Mesothelial cell of epicardium (in vitro differentiated cells): ENCODE measurements at places on chromosomes 13 and 19.

- DNase-seq = no peak
These were observed 1.9 kb upstream of the FAM174C start for GRCh38 chr19:1273263-1274041.

DNA sequence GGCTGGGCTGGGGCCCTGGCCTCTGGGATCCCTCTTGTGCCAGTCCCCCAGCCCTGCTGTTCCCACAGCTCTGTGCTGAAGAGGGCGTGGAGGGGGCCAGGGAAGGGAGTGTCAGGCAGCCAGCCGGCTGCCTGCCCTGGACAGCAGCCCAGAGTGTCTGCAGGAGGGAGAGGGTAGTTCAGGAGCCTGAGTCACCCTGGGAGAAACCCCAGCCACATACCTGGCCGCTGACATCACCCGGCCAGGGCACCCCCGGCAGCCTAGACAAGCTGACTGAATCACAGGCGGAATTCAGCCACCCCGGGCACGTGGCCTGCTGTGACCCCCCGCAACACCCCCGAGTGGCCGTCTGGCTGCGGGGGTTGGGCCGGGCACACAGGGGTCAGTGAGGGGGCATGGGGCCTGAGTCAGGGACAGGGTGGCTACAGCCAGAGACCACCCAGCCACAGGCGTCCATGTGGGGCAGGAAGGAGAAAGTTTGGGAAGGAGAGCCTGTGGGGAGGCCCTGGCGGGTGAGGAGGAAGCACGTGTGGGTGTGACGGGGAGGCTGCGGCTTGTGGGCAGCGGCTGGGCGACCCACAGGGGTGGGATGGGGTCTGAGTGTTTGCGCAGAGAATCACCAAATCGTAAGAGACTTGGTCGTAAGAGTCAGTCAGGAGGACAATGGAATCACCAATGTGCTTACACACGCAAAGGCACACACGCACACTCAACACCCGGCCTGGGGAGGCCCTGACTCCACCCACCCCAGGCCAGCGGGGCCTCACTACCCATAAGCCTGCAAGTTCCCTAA lies 11.9 kb upstream of the FOSB start:
- peak; percentile 80 for DNase-seq

DNA sequence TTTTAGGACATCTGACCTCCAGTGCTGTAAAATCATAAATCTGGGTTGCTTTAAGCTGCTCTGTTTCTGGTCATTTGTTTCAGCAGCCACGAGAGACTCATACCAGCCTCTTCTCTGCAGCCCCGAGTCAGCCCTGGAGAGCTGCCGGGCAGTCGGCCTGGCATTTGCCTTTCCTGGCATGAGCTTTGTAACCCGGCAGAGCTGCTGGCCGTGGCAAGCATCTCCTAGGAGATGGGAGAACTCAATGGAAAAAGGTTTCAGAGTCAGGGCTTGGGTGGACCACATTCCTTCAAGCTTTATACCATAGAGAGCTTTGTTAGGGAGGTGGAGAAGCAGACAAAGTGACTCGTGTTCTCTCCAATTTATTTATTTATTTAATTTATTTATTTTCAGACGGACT lies 21.6 kb upstream of the CCL25 start:
- no peak for DNase-seq

DNA sequence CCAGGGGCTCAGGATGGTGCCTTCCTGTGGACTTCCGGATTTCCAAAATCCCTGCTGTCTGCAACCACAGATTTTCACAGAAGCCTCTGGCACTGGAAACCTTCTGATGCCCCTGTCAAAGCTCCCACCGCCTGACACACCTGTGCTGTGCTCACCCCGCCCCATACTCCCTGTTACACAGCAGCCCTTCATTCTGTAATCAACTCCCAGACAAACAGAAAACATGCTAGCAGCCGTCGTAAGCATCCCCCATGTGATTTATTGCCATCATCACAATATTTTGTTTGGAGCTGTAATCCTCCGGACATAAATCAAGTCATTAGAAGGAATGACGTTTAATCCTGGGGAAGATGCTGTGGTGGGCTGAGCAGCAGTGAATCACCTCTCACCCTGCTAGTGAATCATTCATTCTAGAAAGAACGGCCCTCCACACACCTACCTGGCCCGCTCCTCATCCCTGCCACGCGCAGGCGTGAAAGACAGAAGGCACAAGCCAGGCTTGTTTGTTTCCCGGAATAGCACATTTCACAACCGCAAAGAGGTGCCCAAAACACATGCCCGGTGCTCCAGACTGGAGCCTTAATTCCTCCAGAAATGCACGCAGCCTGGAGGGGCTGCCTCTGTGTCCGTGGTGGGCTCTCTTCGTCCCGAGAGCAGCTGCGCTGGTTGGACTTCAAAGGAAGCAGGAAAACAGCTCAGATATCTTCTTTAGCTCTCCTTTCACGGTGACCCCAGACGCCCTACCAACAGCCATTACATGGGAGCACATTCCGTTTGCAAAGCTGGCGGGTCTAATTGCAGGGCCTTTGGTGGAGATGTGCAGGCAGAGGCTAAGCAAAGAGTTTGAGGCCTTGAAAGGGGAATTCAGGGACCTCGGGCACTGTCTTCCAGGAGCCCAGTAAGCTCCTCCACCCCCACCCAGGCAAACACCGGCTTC lies 41.3 kb upstream of the KCTD15 start:
- DNase-seq = no peak

GRCh38 chr19:50252111-50252886 lies 48.9 kb downstream of the MYH14 start:
- DNase-seq = no peak

GRCh38 chr13:31134039-31134711 lies 27.5 kb downstream of the HSPH1 start:
- no peak for DNase-seq

DNA sequence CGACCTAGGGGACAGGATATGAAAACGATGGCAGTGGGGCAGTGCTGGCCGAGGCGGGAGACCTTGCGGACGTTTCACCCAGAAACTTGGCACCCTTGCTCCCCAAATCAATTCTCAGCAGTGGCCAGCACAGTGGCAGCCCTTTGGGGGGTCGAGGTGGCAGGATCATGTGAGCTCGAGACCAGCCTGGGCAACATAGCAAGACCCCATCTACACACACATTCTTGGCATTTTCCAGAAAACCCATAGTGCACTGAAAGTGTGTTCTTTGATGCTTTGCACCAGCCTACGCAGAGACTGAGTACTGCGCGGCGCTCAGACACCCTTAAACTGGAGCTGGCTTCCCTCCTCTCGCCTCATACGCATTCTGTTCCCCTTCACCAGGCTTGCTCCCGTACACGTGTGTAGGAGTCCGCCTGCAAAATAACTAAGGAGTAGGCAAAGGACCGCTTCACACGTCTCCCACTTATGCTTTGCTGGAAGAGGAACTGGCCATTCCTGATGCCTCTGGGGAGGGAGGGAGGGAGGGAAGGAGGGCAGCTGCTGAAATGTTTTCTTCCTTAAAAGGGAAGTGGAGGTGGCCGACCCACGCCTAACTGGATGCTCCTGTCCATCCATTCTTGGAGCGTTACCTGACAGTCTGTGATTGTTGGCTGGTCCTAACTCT lies 23.5 kb upstream of the MIER2 start:
- DNase-seq = no peak

- DNase-seq = no peak
These were observed 30.3 kb upstream of the CACTIN start for GRCh38 chr19:3656747-3657394.
